GM03348 (cell line): ENCODE measurements at places on chromosomes 11 and 22.

- no peak for DNase-seq
These were observed 34.1 kb downstream of the CD44 start for GRCh38 chr11:35173011-35173511.

- peak; percentile 64 for DNase-seq
These were observed 875 bp upstream of the STT3A start for GRCh38 chr11:125591649-125592304.

GRCh38 chr22:29727131-29727523, 7.3 kb downstream of the CABP7 start:
- DNase-seq: peak; percentile 76

DNA sequence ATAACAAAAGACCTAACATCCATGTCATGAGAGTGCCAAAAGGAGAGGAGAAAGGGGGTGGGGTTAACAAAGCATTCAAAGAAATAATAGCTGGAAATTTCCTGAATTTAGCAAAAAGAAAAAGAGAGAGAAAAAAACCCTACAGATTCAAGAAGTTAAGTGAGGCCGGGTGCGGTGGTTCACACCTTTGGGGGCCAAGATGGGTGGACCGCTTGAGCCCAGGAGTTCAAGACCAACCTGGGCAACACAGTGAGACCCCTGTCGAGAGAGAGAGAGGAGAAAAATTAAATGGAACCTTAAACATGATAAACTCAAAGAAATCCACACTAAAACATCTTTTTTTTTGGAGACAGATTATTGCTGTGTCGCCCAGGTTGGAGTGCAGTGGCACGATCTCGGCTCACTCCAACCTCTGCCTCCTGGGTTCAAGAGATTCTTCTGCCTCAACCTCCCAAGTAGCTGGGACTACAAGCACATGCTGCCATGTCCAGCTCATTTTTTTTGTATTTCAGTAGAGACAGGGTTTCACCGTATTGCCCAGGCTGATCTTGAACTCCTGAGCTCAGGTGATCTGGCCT, 8.9 kb upstream of the CLDN5 start:
- no peak for DNase-seq

GRCh38 chr11:1532606-1533341, 39.3 kb downstream of the DUSP8 start:
- peak; percentile 27 for DNase-seq

DNA sequence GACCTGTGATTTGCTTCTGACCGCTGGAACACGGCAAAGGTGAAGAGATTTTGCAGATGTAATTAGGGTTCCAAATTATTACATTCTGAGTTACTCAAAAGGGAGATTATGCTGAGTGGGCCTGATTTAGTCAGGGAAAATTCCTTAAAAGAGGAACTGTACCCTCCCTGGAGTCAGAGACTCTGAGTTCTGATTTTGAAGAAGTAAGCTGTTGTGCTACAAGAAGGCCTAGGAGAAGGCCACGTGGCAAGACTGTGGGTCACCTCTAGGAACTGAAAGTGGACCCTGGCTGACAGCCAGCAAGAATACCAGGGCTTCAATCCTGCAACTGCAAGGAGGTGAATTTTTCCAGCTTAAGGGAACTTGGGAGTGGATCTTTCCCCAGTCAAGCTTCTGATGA, 45.3 kb downstream of the CHRDL2 start:
- DNase-seq: no peak

GRCh38 chr11:21933095-21933494, 259.8 kb upstream of the ANO5 start:
- DNase-seq: peak; percentile 3

- no peak for DNase-seq
These were observed 34.3 kb upstream of the ASPHD2 start for GRCh38 chr22:26394777-26395176.

DNA sequence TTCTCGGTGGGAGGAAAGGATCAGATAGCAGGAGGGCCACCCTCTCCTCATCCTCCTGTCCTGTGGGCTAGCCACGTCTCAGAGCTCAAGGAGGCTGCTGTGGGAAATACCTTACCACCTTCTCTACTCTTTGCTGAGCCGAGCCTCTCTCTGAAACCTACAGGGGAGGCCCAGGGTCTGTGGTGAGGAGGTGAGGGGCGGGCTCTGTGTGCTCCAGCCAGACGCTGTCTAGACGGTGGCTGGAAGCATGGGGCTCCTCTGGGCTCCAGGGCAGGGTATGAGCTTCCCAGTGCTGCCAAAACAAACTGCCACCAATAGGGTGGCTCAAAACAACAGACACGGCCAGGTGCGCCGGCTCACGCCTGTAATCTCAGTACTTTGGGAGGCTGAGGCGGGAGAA, 5.5 kb upstream of the TMPRSS6 start:
- no peak for DNase-seq

GRCh38 chr11:1042626-1043562, 6.4 kb upstream of the MUC6 start:
- DNase-seq: no peak

DNA sequence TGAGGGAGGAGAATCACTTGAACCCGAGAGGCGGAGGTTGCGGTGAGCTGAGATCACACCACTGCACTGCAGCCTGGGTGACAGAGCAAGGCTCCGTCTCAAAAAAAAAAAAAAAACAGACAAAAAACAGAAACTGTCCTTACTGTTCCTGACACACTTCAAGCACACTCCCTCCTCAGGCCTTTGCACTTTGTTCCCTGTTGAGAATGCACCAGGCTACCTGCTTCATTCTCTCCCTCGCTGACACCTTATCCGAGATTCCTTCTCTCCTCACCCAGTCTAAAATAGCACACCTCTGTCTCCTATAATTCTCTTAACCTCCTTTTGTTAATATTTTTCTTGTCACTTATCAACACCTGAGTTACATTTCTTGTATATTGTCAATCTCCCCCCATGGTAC, 32.3 kb upstream of the TECTA start:
- no peak for DNase-seq

DNA sequence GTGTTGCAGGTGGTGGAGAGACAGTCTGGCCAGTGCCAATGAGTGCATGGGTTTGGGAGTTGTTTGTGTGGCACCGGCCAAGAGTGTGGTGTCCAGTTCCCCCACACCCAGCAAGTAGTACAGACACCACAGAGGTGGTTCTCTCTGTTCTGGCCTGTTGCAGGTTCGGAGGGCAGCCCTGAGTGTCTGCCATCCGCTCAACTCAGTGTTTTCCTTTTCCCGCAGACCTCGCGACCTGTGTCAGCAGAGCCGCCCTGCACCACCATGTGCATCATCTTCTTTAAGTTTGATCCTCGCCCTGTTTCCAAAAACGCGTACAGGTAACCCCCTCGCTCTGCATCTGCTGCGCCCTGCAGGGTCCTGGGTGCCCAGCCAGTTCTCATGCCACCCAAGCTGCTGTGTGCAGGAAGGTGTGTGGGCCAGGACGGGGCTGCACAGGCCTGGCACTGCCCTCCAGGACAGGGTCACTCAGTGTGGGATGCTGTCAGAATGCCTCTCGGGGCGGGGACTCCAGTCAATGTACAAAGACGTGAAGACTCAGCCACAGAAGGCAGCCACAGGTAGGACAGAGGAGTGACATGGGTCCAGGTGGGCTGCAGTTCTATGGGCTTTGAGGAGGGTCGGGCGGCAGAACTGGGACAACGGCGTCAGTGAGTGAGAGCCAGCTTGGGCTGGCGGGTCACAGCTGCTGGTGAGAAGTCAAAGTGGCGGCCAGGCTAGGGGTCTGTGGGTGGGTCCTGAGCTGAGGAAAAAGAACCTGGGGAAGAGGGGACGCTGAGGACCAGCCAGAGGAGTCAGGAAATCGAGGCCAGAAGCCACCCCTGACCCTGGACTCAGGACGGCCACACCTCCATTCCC, 15.9 kb downstream of the TANGO2 start:
- no peak for DNase-seq

GRCh38 chr11:41309716-41310115, 149.7 kb downstream of the LRRC4C start:
- DNase-seq: no peak

GRCh38 chr11:99631618-99632017, 610.9 kb downstream of the CNTN5 start:
- no peak for DNase-seq

DNA sequence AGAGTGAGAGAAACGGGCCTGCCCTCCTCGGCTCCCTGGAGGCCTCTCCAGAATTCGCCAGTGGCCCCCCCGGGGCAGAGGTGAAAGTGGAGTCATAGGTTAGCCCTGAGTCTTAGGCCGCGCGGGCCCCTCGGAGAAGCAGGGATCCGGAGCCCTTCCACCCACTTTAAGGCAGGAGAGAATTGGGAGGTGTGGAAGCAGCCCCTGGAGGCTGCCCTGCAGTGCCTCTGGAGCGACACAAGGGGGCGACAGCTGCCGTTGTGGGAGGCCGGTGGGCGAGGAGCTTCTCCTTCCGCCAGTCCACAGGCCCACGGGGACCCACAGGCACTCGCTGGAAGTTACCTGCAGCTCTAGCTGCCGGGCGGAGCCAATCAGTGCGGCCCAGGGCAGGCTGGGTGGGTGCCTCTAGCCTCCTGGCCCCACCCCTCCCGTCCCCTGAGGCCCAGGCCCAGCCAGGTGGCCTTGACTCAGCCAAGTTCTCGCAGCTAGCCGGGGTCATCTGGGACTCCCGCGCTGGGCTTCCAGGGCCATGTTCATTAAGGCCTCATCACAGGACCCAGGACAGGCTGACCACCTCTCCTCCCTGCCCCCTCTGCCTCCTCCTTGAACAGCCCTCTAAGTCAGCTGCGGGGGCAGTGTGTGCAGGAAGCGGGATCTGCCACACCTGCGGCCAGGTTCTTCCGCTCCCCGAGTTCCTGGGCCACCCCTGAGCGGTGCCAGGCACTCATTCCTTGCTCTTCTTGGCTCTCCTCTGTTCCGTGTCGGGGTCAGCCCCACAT, 5.0 kb downstream of the DGKZ start:
- DNase-seq: peak; percentile 73

DNA sequence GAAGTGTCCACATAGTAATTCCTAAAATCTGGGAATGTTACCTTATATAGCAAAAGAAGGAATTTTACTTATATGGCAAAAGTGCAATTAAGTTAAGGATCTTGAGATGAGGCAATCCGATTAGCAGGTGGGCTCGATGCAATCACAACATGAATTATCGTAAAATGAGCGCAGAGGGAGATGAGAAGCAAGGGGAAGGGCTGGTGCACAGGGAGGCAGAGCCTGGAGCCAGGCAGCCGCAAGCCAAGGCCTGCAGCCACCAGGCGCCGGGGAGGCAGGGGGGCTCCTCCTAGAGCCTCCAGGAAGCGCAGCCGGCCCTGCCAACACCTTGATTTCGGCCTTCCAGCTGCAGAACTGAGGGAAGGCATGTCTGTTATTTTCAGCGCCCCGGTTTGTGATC, 85.7 kb downstream of the CELSR1 start:
- no peak for DNase-seq

GRCh38 chr11:134764367-134764766, 352.3 kb upstream of the B3GAT1 start:
- no peak for DNase-seq

DNA sequence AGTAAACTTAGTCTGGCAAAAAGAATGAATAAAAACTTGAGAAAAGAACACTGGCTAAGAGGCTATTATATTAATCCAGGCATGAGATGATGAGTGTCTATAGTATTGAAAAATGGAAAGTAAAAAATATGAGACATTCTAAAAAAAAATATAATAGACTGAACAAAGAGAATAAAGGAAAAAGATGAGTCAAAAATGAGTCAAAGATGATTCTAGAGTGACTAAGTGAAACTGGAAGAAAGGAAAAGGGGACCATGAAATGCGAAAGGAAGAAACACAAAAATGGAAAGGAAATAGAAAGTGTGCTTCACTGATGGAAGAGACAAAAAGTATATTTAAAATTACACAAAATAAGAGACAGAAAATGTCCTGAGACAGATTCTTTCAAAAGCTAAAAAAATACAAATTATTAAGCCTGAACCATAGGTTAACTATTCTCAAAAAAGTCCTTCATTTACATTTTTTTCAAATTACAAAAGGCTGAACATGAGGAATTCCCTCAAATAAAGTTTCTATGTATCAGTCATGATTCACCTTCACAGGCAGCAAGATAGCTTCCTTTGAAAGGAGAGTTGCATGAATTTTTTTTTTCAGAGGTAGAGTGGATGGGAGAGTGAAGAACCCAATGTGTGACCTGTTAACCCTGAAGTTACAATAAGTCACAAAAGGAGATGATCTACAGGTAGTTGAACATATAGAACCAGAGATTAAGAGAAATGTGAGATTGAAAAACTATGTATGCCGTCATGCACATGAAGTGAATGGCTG, 75.2 kb downstream of the EIF3M start:
- DNase-seq: peak; percentile 13

DNA sequence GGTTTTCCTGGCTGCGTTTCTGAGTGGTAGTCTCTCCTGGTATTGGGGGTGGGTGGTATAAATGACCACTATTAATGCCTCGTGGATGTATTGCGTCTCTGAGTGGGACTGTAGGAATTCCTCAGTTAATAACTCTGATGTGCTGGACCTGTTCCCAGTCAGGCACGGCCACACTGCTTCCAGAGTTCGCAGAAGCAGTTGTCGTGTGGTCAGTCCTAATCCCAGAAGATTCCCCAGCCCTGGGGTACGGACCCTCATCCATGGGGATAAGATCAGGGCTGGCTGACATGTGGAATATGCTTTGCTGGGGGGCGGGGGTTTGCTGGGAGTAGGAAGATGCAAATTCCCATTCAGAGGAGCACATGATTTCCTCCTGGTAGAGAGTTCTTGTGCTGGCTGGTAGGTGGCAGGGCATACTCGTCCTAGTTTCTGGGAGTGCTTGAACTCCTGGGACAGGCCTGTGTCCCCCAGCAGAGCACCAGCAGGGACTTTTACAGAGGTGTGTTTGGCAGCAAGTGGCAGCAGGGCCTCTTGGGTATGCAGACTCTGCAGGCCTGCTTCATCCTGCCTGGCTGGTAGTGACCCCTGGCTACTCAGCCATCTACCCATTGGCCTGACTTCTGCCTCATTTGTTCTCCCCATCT, 157.4 kb downstream of the NAV2 start:
- no peak for DNase-seq
